ENCODE measurements at places on chromosomes 1 and 21.

GRCh38 chr1:29197590-29197924 lies 15.9 kb upstream of the SRSF4 start:
- no peak for DNase-seq

- DNase-seq: no peak
Observed at GRCh38 chr21:37915497-37915911, 753 bp downstream of the KCNJ6 start.

DNA sequence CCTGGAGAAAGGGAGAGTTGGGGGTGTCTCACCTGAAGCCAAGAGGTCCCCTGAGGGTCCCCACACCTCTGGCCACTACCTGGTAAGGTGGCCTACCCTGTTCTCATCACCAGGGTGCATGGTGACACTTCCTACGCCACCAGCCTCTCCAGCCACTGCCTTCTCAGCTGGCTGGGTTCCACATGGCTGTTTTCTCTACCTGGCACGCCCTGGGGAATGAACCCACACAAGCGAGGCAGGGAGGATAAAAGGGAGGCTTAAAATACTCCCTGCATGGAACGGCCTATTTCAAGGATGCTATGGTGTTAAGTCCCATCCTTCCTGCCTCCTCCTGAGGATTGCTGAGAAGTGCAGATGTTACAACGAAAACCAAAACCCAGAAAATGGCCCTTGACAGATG lies 84.7 kb downstream of the PIK3CD start:
- no peak for DNase-seq

- no peak for DNase-seq
Observed at GRCh38 chr1:36871146-36871971, 163.0 kb downstream of the GRIK3 start.

GRCh38 chr1:77655431-77655974 lies 27.0 kb downstream of the ZZZ3 start:
- DNase-seq: no peak

Data from activated CD4-positive, alpha-beta T cell treated with anti-CD3 and anti-CD28 coated beads for 1 hour (primary cell).